Substantia nigra (tissue), 51 donors: ENCODE measurements at places on chromosomes 6 and 20.

- no peak for DNase-seq
These were observed 933.7 kb upstream of the GJE1 start for GRCh38 chr6:141199074-141199473.

DNA sequence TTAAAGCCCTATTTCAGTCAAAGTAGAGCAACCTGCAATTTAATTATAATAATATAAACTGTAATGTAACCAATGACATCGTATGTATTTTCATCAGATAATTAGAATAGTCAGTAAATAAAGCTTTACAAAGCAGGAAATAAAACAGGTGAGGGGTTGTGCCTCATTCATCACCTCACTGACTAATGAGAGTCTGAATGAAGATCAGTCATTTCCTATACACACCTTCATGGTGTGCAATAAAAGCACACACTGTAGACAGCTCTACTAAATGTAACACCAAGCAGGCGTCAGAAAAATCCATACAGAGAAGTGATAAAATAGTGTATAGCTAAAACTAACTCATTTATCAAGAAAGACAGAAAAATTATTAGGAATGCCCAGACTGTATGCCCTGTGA lies 105.9 kb downstream of the MAN1A1 start:
- no peak for DNase-seq

- no peak for DNase-seq
These were observed 76.5 kb upstream of the TSHZ2 start for GRCh38 chr20:52895701-52896100.

DNA sequence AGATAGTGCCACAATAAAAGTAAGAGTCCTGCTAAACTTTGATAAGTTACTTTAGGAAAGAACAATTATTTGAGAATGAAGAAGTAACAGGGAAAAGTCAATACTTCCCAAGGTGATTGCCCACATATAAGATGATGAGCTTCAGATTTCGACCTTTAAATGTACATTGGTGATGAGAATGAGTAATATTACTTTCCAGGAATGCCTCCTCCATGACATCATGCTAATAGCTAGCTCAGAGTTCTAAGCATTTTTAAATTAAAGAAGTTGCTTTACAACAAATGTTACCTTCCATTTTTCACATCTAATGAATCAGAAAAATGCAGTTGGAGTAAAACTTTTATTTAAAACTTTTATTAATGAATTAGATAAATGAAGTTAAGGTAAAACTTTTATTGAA lies 22.5 kb upstream of the OPN5 start:
- DNase-seq, result no peak

DNA sequence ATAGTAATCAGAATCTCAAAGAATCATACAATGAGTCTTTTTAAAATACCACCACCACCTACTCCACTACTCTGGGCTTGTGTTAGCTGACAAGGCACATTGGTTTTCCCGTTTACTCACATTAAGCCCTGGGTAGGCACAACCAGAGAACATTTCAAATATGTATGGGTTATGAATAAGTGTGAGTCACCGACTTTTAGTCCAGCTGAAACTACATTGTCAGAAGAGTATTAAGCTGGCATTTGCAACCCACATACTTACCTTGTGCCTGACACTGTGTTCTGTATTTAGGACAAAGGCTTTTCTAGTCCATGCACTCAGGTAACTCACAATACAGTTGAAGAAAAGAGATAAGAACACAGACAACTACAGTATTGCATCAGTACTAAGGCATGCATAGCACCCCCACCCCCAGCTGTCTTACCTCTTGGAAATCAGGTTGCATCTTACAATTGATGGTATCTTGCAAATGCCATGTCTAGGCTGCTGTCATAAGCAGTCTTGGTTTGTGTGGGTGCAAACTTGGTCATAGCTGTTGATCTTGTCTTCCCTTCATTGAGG lies 40.3 kb upstream of the AHI1 start:
- no peak for DNase-seq

GRCh38 chr6:4322134-4322845 lies 186.9 kb upstream of the ECI2 start:
- DNase-seq, result no peak

GRCh38 chr6:169312658-169313346 lies 59.2 kb upstream of the THBS2 start:
- DNase-seq, result no peak

DNA sequence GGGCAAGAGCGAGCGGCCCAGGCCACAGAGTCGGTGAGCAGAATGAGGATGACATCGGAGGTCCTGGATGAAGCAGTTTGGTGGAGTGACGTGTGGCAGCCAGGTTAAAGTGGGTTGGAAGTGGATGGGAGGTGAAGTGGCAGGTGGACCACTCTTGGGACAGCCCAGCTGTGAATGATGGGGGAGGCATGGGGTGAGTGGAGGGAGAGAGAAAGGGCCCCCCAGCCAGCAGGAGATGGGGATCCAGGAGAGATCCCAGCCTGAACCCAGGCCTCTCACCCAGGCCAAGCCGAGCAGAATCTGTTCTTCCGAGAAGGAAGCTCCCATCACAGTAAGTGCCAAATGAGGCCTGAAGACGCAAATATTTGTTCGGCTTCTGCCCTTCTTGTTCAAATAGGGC lies 27.0 kb upstream of the SLC32A1 start:
- DNase-seq, result no peak

- no peak for DNase-seq
These were observed 18.7 kb downstream of the BPHL start for GRCh38 chr6:3137057-3137777.

DNA sequence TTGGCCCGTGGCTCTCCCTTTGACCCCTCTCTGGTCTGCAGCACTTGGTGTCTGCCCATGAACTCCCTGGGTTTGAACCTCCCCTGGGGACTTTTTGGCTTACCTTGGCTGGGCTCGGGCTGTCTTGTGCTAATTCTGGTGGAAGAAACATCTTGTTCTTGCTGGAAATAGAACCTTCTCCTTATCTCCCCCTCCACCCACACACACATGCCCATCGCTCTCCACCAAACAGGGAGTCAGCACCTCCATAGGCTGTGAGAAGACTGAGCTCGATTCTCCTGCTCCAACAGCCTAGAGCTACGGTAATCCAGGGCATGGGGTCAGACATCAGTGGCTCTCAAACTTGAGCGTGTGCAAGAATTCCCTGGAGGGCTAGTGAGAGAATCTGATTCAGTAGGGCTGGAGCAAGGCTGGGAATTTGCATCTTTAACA lies 114.4 kb upstream of the SLC22A23 start:
- no peak for DNase-seq

- DNase-seq, result no peak
These were observed 27.9 kb downstream of the CENPW start for GRCh38 chr6:126367849-126368248.

- no peak for DNase-seq
These were observed 28.8 kb downstream of the FITM2 start for GRCh38 chr20:44282192-44282591.

DNA sequence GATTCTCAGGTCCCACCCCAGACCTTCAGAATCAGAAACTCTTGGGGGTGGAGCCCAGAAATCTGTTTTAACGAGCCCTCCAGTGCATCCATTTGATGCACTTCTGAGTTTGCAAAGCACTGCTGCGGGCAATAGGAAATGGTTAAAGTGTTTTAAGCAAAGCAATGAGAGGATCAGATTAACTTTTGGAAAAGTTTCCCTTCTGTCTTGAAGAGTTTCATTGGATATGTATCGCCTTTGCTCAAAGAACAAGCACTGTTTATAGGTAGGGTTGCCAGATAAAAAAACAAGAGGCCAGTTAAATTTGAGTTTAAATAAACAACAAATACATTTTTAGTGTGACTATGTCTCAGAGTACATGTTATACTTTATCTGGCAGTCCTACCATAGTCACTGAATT lies 226.0 kb downstream of the BMP7 start:
- no peak for DNase-seq

DNA sequence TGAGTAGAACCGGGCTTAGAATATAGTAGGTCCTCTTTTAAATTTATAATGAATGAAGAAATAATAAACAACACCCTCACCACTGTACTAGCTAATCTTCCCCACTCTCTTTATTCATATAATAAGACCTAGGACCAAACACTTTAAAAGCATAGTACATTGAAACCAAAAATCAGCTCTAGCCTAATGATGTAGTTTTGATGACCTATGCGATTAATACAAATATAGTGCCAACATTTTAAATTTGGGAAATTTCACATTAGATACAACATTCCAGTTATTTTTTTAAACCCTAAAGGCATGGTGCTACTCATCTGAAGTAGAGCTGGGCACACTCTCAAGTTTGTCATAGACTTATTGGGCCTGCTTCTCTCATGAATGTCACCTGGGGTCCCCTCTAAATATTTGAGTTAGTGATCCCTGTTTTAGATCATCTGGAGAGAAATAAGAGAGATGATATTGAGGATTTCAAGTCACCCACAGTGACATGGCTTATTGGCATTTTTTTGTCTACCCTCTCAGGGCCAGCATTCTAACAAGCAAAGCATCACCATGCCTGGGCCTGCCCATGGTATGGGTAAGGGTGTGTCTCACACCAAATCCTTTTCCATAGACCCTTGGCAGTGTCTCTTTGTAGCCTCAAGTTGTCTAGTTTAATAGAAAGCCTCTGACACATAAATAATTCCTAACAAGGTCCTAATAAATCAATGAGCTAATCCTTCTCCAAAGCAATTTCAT lies 319.8 kb downstream of the HIVEP2 start:
- no peak for DNase-seq

DNA sequence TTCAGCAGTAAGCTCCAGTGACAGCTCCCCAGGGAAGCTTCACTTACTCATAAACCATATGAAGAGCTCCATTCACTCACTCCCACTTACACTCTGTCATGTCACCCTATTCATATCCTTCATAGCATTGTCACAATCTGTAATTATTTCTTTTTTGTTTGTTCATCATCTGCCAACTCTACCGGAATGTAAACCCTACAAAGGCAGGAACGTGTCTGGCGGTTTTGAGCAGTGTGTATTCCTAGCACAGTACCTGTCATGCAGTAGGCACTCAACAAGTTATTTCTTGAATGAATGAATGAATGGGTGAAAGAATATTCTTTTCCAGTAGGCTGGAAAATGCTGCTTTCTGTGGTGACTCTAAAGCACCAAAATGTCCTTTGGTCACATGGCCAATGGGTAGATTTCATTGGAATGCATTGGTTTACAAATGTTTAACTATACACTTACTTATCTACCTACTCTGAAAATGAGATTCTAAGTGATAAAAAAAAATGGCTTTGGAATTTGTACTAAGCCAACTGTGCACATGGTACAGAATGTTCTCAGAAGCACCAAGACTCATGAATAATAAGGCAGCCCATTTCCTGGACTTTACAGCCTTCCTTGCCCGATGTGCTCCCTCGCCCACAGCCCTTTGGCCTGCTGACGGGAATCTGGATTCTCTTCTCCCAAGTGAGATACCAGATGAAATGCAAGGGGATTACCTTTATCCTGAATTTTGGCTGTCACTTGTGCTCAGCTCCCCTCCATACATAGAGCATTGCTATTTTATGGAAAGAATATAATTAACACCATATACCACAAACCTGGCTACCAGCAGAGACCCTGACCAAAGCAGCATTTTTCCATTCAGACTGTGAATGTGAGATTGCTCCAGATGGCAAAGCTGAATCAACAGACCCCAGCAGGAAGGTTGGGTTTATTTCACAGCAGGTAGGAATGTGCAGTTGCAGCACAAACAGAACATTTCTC lies 273.3 kb downstream of the ALDH8A1 start:
- DNase-seq, result no peak

DNA sequence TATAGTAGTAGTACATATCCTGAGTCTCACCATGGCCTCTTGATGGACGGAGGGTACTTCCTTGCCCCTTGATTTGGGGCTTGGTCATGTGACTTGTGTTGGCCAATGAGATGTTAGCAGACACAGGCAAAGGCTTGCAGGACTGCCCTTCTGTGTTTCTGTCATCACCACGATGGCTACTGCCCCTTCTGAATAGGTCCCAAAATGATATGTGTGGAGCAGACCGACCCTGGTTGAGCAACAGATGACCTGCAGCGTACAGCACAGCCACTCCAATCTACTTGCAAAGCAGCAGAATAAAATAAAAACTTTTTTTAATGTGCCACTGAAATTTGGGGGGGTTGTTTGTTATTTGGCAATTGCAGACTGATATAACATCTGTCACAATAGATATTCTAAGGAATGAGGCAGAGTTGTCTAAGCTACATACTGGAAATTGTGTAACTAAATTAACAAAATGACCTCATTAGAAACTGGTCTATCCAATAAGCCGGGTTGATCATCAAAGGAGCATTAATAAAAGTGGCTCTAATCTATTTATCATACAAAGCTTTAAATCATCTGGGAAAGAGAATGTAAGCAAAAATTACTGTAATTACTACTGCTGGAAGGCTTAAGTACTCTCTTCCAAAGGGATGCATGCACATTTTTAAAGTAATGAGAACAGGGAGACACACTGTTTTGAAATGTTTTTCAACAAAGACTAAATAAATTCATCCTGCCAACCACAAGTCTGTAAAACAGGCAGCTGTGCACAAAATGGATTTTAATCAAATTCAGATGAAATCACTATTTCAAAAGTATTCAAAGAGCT lies 209.5 kb downstream of the KIF16B start:
- DNase-seq, result no peak

DNA sequence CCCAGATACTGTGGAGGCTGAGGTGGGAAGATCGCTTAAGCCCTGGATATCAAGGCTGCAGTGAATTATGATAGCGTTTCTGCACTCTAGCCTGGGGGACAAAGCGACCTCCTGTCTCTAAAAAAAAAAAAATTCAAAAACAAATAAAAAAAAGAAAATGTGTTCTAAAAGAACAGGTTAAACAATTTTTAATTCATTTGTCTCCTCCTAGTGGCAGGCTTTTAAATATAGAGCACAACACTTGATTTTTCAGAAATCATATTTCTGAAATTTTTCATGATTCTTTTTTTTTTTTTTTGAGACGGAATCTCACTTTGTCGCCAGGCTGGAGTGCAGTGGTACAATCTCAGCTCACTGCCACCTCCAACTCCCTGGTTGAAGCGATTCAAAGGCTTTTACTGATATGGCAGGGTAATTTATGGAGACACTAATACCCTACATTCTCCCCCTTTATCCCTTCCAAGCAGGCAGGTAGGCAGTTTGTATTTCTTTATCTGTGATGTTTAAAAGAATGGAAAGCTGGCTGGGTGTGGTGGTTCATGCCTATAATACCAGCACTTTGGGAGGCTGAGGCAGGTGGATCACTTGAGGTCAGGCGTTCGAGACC lies 8.7 kb upstream of the GTF3C6 start:
- no peak for DNase-seq

DNA sequence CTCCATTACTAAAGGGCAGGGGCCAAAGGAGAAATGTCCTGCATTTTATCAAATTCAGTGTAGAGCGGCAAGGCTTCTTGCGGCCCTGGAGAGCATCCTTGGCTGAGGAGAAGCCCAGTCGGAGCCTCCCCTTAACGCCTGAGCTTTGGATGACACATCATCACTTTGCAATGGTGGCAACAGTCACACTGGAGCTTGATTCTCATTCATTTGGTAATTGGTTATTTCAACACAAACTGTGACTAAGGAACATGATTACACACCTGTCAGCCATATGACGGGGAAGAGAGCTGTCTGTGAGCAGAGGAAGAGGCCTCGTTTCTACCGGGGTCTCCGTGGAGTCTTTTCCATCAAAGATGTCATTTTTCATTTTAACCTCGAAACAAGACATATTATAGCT lies 81.4 kb downstream of the SOBP start:
- no peak for DNase-seq

- no peak for DNase-seq
These were observed 549.8 kb downstream of the PRKN start for GRCh38 chr6:162177746-162178145.

GRCh38 chr6:111173946-111174345 lies 86.6 kb downstream of the SLC16A10 start:
- DNase-seq, result no peak
